ENCODE measurements at places on chromosomes 5 and 9.

DNA sequence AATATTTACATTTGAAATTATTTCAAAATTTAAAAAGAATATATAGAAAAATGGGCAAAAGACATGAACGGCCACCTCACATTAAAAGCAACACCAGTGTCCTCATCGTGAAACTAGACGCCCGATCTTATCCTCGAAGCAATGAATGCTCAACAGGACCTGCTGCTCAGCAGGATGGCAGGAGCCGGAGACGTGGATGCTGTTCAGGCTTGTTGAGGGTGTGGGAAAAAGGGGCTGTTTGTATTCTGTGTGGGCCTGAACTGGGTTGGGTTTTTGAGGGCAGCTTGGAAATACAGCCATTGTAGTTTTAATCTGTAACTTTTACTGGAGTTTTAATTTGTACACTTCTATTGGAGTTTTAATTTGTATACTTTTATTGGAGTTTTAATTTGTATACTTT, 20.3 kb downstream of the EXOC3 start:
- DNase-seq: no peak

GRCh38 chr9:94639061-94639998, at the start of gene FBP1:
Gene FBP1 (minus strand): TSS chr9:94639518. CDS start chr9:94639310, 208 bp downstream.
- no peak for DNase-seq

GRCh38 chr9:27338527-27338903, 41.6 kb upstream of the EQTN start:
- no peak for DNase-seq

DNA sequence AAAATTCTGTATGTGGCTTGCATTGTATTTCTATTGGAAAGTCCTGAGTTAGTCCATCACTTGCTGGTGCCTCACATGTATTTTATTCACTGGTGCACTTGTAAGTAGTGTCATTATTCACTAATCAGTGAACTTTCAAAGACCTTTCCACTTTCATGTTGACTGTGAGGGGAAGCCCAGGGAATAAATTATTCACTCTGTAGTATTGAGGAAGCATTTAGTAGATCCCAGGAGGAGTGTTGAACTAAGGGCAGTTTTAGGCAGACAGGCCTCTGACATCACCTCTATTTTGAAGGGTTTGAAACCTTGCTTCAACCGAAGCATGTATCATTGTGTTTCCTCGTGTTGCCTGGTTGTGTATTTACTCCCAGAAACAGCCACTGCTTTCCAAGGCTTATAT, 705.4 kb upstream of the RIOK2 start:
- DNase-seq: no peak

DNA sequence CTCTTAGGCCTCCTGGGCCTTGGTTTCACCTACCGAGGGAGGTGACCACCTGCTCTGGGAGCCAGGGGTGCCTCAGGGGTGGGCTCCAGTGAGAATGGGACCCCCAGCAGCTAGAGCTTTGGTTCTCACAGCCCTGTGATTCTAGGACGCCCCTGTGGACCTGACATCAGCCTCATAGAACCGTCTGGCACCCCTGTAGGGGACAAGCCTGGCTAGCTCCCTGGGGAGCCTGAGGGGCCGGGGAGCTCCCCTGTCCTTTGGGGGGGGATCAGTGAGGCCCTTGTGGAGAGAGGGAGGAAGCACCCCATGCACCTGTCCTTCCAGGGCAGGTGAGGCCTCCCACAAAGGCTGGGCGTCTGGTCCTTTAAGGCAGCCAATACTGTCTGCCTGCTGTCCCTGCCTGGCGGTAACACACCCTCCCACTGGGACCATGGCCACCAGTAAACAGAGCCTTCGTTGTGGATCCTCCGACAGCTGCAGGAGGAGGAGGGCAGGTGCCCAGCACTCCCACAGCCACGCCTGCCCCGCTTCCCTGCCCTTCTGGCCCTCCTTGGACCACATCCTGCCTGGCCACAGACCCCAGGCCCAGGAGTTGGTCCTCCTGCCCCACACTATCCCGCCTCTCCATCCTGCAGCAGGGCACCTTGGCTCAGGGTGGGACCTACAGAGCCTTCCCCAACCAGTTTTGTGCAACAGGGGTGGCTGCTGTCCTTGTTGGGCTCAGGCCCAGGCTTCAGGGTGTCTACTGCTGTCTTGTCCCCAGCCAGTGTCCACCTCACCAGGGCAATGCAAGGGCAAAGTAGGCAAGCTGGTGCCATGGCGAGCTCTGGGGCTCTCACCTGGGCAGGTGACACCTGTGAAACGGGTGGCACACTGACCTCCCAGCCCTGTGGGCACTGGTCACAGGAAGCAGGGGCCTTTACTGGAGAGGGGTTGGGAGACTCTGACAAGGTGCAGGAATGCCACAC, 3.0 kb upstream of the TUBB4B start:
- DNase-seq: no peak

- no peak for DNase-seq
These were observed 148.3 kb downstream of the ATP10B start for GRCh38 chr5:160703547-160704189.

DNA sequence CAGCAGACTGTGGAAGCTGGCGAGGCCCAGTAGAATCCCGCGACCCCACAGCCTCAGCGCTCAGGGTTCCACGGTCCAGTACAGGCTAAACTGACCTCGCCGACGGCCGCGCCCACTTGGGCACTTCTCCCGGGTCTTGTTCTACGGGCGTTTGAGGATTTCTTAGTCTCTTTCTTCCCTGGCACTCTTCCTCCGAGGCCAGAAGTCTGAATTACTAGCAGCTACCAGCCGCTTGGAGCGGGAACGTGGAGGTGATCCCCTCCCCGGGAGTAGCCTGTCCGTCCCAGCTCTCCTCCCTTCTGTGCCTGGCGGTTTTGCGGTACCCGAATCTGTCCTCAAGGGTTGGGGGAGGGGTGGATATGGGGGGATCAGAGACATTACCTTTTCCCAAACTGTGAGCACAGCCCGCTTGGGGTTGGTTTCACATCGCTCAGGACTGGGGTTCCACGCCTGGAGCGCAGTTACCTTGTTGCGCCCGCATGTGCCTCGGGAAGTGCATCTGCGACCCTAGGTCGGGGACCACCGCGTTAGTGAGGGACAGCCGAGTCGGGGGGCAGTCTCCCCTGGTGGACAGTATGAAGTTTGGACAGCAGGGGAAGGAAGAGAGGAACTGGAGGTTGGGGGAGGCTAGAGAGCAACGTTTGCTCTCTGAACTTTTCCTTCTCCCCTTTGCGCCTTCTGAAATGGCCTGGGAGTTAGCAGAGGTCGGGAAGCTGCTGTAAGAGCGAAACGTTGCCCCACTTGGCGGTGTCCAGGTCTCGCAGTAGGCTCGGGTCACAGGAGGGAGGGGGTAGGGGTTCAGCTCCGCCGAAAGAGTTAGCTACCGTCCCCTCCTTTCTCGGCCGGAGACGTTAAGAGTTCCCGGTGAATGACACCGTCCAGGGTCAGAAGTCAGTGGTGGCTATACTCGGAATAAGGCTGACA, 190.8 kb downstream of the MEF2C start:
- no peak for DNase-seq

- no peak for DNase-seq
These were observed 58.0 kb downstream of the CEP120 start for GRCh38 chr5:123365156-123365555.

DNA sequence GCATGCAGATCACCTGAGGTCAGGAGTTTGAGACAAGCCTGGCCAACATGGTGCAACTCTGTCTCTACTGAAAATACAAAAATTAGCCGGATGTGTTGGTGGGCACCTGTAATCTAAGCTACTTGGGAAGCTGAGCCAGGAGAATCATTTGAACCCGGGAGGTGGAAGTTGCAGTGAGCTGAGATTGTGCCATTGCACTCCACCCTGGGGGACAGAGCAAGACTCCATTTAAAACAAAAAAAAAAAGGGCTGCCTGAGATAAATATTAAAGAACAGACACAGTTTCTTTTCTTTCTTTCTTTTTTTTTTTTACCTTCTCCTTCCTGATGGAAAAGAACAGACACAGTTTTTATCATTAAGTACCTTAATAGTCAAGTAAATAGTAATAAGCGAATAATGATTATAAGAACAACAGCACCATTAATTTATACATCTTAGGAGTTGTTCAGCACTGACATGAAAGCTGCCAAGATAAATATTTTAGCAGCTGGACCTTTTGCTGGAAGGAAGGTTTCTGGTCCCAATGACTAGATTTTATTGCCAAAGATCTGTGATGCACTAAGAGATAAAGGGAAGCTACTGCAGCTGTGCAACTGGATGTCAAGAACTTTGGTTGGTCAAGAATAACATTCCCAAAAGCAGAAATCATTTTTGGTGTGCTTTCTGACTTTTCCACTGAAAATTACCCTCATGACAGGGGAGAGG, 7.0 kb downstream of the CENPP start:
- DNase-seq: no peak

DNA sequence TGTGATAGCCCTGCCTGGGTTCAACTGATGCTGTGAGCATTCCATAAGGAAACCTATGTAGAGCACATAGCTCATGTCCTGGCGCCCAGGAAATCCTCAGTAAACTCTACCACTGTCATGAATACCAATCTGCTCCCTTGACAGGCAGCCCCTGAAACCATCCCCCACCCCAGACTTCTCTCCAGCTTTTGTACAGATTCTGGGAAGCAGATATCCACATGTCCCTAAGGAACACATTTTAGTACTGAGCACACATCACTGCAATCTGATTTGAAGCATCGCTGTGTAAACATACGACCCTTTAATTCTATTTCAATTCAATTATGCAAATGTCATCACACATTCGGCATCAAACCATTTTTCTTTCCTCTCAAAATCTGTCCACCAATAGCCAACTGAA, 89.5 kb upstream of the FSTL4 start:
- DNase-seq: no peak

DNA sequence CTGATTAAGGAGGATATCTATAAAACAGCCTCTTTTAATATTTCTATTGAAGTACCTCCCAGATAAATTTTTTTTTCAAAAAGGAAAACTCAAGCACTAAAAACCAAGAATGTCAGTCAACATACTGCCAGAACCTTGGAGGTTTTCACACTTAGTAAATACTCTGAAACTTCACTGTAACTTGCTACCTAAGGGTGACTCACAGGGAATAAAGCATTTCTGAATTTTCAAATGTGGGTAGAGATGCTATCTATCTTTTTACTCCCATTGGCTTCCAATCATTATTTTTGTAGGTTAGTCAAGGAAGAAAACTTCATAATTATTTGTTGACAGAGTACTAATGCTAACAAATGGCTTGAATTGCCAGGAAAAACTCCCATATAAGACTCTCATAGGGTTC, 46.1 kb downstream of the SLC25A46 start:
- no peak for DNase-seq

GRCh38 chr5:143156572-143156971, 246.9 kb downstream of the NR3C1 start:
- DNase-seq: no peak

- no peak for DNase-seq
These were observed 76.0 kb upstream of the DAP start for GRCh38 chr5:10836986-10837385.

DNA sequence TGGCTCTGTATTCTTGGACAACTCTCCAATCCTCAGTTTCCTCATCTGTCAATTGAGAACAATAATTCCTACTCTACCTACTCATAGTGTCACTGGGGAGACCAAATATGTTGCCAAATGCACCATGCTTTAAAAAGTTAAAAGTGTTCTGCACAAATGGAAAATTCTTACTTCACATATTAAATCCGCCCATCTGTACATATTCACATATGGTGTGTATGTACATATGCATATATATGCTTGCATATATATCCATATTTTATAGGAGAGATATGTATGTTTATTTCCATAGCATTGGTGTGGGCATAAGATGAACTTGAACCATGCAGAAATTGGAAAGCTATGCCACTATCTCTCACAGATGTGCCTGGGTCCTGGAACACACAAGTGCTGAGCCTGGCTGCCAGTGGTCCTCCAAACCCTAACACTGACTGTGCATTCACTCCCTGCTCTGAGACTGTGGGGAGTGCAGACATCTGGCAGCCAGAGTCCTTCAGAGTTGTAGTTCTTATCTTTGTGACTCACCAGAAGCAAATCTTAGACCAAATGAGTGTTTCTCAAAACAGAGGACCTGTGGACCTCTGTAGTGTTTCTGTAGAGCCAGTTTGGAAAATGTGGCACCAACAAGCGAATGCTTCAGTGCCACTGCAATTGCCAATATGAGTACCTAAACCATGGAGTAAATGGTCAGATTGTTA, 168.7 kb downstream of the GRIA1 start:
- peak; percentile 19 for DNase-seq

- DNase-seq: no peak
These were observed 431.6 kb downstream of the IRX1 start for GRCh38 chr5:4027088-4027734.

DNA sequence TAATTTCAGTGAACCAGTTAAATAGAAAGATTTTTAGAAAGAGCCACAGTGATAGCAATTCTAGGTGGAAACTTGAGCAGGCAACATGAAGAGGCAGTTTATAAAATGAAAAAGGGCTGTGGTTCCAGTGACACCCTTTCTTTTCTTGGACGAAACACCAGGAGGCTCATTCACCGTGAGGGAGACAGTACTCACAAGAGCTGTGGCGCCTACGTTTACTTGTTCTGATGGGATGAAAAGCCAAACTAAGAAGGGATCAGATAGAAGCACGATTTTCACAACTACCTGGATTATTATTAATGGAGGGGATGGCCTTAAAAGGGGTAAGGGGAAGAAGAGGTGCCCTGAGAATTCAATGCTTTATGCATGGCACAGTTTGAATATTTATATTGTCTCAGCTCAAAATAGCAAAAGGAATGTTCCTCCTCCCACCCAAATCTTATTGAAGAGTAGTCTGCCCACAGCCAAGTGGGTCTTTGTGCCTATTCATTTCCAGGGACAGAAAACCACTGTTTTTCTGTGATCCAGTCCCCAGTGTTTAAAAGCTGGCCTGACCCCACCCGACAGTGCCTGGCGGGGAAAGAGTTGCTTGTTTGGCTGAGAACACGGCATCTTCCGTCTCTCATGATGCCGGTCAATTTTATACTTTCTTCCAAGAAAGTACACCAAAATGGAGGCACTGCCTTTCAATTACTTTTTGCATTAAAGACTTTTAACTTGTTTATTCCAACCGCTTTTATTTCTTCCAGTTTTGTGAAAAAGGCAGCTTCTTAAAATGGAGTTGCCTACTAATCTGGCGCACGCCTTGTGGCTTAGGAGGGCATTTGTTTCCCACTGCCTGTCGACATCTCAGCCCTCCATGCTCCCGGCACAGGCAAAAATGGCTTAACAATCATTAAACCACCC, 51.9 kb downstream of the HABP4 start:
- no peak for DNase-seq

- no peak for DNase-seq
These were observed 539.2 kb downstream of the ACTL7B start for GRCh38 chr9:108316630-108317029.

DNA sequence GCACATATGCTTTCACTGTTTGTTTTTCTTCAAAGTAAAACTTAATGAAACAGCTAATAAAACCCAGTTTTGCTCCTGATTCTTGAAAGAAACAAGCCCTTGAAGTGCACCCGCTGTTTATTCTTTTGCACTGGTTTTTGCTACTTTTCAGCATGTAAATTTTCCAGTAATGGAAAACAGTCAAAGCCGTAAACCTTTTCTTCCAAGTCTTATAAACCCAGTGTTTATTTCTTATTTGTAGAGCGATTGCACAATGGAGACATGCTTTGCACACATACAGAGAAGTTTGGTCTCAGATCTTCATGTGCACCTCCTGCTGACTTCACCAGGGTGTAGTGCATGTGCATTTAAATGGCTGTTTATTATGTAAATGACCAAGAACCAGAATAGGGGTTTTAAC, 51.8 kb downstream of the ATG10 start:
- no peak for DNase-seq

Measured in AG09319 (cell line).